ENCODE measurements at places on chromosomes 1 and 21.

DNA sequence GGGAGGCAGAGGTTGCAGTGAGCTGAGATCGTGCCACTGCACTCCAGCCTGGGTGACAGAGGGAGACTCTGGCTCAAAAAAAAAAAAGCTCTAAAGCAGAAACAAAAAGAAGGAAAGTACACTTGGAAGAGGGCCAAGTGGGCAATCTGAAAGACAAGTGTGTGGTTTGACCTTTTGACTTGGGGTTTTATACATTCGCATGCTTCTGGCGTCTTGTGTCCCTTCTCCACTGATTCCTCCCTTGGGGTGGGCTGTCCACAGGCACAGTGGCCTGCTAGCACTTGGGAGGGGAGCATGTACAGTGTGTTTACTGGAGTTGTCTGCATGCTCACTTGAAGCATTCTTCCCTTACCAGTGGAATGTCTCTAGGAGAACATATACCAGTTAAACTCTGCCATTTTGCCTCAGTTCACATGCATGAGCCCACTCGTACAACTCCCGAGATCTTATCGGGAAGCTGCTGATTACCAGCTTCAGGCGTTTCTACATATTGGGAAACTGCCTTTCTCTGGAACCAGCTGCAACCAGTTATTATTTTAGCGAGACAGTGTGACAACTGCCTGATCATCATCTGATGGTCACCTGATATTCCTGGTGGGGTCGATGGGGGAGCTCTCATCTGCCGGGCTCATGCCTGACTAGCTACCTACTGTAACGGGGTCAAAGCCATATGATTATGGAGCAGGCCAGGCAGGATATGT lies 113.5 kb upstream of the ZNF678 start:
- no peak for DNase-seq

- DNase-seq: no peak
Observed at GRCh38 chr1:221823149-221823548, 81.3 kb upstream of the DUSP10 start.

DNA sequence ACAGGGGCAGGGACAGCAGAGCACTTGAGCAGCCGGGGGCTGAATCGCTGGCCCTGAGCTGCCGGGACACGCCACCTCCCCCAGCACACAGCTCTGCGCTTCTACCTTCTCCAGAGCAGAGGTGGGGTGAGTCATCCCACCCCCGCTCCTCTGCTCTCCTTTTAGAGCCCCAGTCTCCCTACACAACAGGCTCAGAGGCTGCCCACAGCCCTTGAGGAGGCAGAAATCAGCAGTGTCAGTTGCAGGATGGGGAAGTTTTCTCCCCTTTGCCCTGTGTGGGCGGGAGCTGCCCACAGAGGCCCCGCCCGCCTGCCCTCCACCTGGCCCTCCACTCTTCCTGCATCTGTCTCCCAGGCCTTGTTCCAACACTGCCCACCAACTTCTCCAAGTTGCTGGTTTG lies 94.6 kb downstream of the STUM start:
- no peak for DNase-seq

- no peak for DNase-seq
Observed at GRCh38 chr1:23456226-23456625, 27.8 kb downstream of the ASAP3 start.

DNA sequence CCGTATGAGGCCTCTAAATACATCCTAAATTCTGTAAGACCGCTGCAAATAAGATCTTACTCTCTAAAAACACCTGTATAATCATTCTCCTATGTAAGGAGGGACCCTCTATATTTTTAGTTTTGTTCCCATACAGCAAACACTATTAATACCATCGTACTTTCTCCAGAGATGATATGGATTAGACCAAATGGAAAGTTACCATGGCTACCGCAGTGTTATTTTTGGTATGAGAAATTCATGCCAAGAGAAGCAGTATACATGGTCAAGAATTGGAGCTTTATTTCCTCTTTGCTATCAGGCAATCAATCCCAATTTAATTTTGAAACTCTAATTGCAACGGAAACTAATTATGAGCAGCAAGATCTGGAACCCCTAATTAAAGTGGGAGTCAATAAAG lies 70.0 kb downstream of the BCAR3 start:
- DNase-seq: no peak

DNA sequence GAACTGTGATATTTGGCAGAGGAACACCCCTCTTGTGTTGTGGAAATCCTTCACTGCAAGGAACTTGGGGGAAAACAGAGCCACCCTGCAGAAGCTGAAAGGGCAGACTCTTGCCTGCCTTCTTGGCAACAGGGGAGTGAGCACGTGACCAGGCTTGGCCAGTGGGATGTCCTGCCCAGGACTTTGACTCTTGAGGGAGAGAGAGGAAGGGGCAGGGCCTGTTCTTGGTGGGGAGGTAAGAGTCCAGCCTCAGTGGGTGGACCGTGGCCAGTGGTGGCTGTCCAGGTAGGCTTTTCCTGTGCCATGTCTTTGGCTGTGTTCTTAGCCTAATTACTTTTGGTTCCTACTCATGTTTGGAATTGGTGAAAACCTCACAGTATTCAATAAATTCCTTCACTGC lies 8.6 kb upstream of the AK2 start:
- DNase-seq: no peak

DNA sequence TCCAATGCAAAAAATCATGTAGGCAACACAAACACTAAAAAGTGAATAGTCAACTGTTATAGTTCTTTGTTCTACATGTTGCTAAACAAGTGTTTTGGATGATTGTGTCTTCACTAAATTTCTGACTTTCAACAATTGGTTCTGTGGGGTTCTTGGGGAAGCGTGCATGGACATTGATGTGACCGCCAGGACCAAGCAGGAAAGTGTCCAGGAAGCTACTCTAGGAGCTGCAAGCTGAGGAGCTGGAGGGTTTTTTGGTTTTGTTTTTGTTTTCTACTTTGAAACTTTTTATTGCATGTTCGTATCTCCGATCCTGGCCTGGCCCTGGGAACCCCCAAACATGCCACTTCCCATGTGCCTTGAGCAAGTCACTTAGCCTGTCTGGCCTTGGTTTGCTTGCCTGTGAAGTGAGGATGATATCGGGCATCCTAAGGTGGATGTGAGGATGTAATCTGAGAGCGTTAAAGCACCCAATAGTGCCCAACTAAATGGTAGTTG lies 8.0 kb downstream of the TMPRSS3 start:
- no peak for DNase-seq

- no peak for DNase-seq
Observed at GRCh38 chr1:197468543-197469175, 200.6 kb downstream of the CRB1 start.

DNA sequence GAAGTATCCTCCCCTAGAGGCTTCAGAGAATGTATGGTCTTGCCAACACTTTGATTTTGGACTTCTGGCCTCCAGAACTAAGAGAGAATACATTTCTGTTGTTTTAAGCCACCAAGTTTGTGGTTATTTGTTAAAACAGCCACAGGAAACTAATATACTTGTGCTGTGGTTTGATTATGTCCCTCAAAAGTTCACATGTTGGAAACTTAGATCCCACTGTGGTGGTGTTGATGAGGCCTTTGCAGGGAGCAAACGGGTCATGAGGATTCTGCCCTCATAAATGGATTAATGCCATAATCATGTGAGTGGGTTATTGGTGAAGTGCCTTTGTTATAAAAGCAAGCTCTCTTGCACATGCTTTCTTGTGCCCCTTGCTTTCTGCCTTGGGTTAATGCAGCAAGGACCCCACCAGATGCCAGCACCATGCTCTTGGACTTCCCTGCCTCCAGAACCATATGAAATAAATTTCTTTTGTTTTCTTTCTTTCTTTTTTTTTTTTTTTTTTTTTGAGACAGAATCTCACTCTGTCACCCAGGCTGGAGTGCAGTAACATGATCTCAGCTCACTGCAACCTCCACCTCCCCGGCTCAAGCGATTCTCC lies 157.3 kb downstream of the CLIC6 start:
- DNase-seq: no peak

GRCh38 chr1:209674957-209675564 lies at the start of gene G0S2:
TSS of gene G0S2 (plus strand) at chr1:209675412. CDS start at chr1:209675685, 273 bp downstream.
- no peak for DNase-seq

Measured in skeletal muscle cell (primary cell).